MG63 (cell line): ENCODE measurements at places on chromosomes 3 and 15. TPM values are rescaled to one million over a fixed set of nuclear protein-coding genes. Genes with fewer than 3 reads are reported as not detected.

Gene HCLS1
- total RNA-seq = not detected in 2 replicates

GRCh38 chr3:23052620-23053019 is 150.5 kb upstream of the UBE2E2 start:
- DNase-seq = no peak

GRCh38 chr3:175287361-175287963 is 428.3 kb downstream of the NAALADL2 start:
- DNase-seq = no peak

GRCh38 chr3:171569571-171570132 is 109.4 kb upstream of the TNIK start:
- no peak for DNase-seq

- no peak for DNase-seq
These were observed 169.1 kb downstream of the FAM43A start for GRCh38 chr3:194854659-194855390.

DNA sequence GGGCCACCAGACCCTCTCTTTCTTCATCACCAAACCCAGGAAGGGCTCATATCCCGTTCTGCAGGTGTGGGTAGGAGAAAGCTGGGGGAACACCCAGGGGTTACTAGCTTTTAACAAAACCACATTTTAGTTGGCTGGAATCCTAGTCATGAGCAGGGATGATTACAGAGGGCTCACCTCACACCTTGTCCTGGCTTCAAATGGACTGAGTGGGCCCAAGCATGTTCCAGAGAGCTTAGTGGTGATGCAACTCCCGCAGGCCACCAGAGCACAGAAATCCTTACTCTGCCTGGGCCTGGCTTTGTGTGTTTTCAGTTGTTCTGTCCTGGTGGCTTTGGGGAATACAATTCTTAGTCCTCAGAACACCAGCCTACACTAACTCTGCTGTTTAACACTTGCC is 56.8 kb upstream of the RYK start:
- DNase-seq = no peak

Gene CSPG5
- total RNA-seq = 0.96 and 1.8 TPM in 2 replicates

- no peak for DNase-seq
These were observed 41.4 kb downstream of the C3orf85 start for GRCh38 chr3:109177908-109178307.
